ENCODE measurements at places on chromosomes 1 and 21.

DNA sequence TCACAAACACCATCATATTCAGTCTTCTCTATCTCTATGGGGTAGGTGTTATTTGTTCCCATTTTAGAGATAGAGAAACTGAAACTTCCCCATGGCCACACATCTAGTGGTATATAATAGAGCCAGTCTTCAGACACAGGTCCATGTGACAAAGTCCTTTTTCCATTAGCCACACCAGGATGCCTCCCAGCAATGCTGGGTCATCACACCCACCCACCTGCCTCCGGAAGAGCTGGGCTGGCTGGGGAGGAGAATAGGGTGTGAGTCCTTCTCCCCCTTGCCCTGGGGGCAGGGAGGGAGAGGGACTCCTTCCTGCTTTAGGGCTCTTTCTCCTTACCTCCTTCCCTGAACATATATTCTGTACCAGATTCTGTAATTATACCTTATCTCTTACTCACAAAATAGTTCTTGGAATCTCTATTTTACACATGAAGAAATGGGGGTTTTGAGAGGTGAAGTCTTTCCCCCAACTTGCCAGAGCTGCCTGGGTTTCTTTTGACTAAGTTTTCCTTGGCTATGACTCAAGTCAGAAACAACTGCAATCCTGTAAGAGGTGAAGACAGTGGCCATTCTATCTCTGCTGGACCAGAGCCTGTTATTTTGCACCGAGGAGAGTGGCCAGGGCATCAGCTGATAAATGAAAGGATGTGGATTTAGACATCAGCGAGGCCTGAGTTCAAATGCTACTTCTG, 30.0 kb downstream of the SOX13 start:
- H3K36me3 ChIP-seq = no peaks in the 10 kb centered on the region
- peaks cover 10% of the 10 kb centered on the region for H3K27me3 ChIP-seq
- H3K27ac ChIP-seq = peak overlapping the region; percentile 65
- peak; percentile 25 for DNase-seq

GRCh38 chr1:51506537-51506936, 12.5 kb downstream of the EPS15 start:
- H3K4me3 ChIP-seq = no peak overlapping the region
- peak; percentile 32 for DNase-seq
- no peak overlapping the region for H3K27ac ChIP-seq
- H3K27me3 ChIP-seq = no peaks in the 10 kb centered on the region
- peaks cover 53% of the 10 kb centered on the region for H3K4me1 ChIP-seq
- peaks cover 20% of the 10 kb centered on the region for H3K36me3 ChIP-seq

DNA sequence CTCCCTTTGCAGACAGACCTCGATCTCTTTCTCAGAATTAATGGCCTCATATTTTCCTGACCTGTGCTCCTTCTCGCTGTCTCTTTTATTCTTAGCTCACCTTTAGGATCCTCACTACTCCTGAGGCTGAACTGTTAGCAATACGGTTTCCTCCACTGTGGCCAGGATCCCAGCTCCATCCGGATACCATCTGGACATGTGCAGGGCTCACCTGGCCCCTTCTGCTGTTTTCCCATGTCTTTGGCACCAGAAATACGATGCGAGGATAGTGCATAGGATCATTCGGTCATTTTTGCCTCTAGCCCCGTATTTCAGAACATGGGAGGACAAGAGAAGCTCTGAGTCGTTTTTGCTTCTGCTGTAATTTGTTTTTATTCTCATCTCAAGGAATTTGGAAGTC, 108.5 kb upstream of the KIF26B start:
- H3K4me3 ChIP-seq = no peak overlapping the region
- H3K27ac ChIP-seq = no peak overlapping the region
- peaks cover 3% of the 10 kb centered on the region for H3K4me1 ChIP-seq
- no peak for DNase-seq

GRCh38 chr1:21886486-21887215, 50.5 kb downstream of the HSPG2 start:
- H3K4me1 ChIP-seq = no peaks in the 10 kb centered on the region
- H3K27ac ChIP-seq = no peak overlapping the region
- H3K4me3 ChIP-seq = no peak overlapping the region
- H3K36me3 ChIP-seq = no peaks in the 10 kb centered on the region

GRCh38 chr1:114979278-114979891, 50.2 kb upstream of the TSHB start:
- no peak overlapping the region for H3K27ac ChIP-seq
- peaks cover 3% of the 10 kb centered on the region for H3K36me3 ChIP-seq
- peaks cover 9% of the 10 kb centered on the region for H3K27me3 ChIP-seq
- peak; percentile 79 for DNase-seq
- no peak overlapping the region for H3K4me3 ChIP-seq

GRCh38 chr1:50857702-50858101, 102.4 kb downstream of the FAF1 start:
- H3K4me3 ChIP-seq = no peak overlapping the region
- H3K27ac ChIP-seq = no peak overlapping the region
- peaks cover 21% of the 10 kb centered on the region for H3K4me1 ChIP-seq
- peaks cover 24% of the 10 kb centered on the region for H3K36me3 ChIP-seq
- H3K27me3 ChIP-seq = no peaks in the 10 kb centered on the region

GRCh38 chr1:221612047-221612777, 129.7 kb downstream of the DUSP10 start:
- no peak for DNase-seq
- no peaks in the 10 kb centered on the region for H3K36me3 ChIP-seq
- H3K4me3 ChIP-seq = no peak overlapping the region
- H3K27me3 ChIP-seq = no peaks in the 10 kb centered on the region
- H3K27ac ChIP-seq = no peak overlapping the region

DNA sequence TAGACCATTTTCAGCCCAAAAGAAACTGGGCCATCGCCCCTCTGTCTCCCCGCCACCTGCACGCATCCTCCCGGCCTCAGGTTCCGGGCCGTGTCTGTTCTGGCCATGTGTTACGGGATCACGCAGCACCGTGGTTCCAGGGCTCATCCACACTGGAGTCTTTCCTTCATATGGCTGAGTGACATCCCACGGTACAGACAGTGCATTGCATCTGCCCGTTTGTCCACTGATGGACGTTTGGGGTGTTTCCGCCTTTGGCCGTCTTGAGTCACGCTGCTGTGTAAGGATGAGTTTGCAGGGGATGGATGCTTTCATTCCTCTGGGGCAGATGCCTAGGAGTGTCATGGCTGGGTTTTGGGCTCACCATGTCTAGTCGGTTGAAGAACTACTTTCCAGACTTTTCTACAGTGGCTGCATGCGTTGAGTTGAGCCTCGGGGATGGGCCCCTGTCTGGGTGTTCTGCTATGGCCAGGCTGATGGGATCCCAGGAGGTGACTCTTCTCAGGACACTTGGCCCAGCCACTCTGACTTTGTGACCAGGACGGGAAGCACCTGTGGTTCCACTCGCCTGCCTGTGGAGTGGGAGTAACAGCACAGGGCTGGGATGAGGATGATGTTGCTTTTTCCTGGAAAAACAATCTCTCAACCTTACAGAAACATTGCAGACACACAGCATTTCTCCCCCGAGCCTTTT, 16.8 kb downstream of the RRP1 start:
- H3K27me3 ChIP-seq = no peaks in the 10 kb centered on the region
- no peak overlapping the region for H3K4me3 ChIP-seq
- H3K4me1 ChIP-seq = peaks cover 3% of the 10 kb centered on the region
- peak overlapping the region; percentile 48 for H3K27ac ChIP-seq

- no peaks in the 10 kb centered on the region for H3K4me1 ChIP-seq
- H3K27me3 ChIP-seq = peaks cover 14% of the 10 kb centered on the region
Measured at GRCh38 chr1:18511874-18512150, 31.1 kb downstream of the KLHDC7A start.

DNA sequence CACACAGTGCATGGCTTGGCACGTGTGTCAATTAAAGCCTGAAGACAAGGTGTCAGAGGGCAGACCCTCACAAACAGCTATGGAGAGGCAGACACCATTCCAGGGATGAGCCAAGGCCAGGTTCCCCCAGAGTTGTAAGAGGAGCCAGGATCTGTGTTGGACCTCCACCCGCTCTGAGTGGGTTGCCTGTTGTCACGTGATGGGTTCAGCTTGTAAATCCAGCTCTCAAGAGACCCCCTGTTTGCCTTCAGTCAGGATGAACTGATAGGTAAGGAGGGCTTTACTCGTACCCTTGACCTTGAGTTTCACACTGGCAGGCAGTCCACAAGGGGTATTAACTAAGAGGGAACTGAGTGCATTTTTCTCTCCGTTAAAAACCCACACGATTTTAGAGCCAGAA, 27.7 kb upstream of the KCND3 start:
- no peaks in the 10 kb centered on the region for H3K36me3 ChIP-seq
- no peaks in the 10 kb centered on the region for H3K4me1 ChIP-seq
- H3K4me3 ChIP-seq = no peak overlapping the region
- no peak overlapping the region for H3K27ac ChIP-seq
- peaks cover 10% of the 10 kb centered on the region for H3K27me3 ChIP-seq

DNA sequence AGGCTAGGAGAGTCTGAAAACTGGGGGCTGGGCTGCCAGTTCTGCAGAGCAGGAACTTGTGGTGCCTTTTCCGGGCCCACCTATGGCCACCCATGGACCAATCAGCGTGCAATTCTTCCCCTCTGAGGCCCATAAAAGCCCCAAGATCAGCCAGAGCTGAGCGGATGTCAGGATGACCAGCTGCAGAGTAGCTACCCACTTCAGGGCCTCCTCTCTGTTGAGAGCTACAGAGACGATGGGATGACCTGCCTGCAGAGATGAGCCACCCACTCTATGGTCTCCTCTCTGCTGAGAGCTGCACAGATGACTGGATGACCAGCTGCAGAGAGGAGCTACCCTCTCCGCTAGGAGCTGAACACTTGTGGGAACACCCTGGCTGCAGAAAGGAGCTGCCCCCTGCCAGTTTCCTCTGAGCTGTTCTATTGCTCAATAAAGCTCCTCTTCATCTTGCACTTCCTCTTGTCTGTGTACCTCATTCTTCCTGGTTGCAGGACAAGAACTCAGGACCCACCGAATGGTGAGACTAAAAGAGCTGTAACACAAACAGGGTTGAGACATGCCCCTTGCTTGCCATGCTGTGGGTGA, 12.8 kb upstream of the AADACL4 start:
- peaks cover 7% of the 10 kb centered on the region for H3K4me1 ChIP-seq
- H3K27me3 ChIP-seq = peaks cover 2% of the 10 kb centered on the region
- DNase-seq = no peak
- H3K4me3 ChIP-seq = no peak overlapping the region
- H3K27ac ChIP-seq = no peak overlapping the region

GRCh38 chr1:169217636-169218035, 111.1 kb downstream of the ATP1B1 start:
- H3K27me3 ChIP-seq = no peaks in the 10 kb centered on the region
- no peak for DNase-seq
- H3K36me3 ChIP-seq = peaks cover 6% of the 10 kb centered on the region
- H3K4me3 ChIP-seq = no peak overlapping the region
- no peaks in the 10 kb centered on the region for H3K4me1 ChIP-seq
- H3K27ac ChIP-seq = no peak overlapping the region

DNA sequence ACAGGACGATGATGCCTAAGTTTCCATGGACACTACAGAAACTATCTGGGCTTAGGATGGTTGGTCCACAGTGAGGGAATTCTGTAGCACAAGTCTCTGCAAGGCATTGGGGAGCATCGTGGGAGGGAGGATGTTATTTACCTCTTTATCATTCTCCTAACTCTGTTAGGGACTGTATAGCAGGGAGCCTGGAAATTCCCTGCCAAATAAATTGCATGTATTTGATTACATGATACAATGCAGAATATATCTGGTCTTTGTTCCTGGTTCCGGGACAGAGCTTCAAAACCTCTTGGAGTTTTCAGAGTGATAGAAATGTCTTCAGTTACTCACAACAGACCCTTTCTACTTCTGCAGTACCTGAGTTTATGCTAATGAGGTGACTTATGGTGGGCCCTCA, 385.9 kb downstream of the PCP4 start:
- no peaks in the 10 kb centered on the region for H3K4me1 ChIP-seq
- no peak for DNase-seq
- no peaks in the 10 kb centered on the region for H3K36me3 ChIP-seq
- H3K27ac ChIP-seq = no peak overlapping the region
- no peaks in the 10 kb centered on the region for H3K27me3 ChIP-seq

DNA sequence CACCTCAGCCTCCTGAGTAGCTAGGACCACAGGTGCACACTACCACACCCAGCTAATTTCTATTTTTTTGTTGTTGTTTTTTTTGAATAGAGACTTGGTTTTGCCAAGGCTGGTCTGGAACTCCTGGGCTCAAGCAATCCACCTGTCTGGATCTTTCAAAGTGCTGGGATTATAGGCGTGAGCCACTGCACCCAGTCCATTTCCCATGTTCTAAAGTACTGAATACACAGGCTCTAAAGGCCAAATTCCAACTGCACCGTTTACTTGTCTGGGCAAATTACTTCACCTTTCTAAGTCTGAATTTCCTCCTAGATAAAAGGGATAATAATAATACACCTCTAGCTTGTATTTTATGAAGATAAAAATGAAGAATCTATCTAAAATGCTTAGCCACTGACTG, 39.6 kb downstream of the FRRS1 start:
- no peak overlapping the region for H3K27ac ChIP-seq
- no peaks in the 10 kb centered on the region for H3K4me1 ChIP-seq
- peaks cover 1% of the 10 kb centered on the region for H3K36me3 ChIP-seq
- H3K4me3 ChIP-seq = no peak overlapping the region
- no peaks in the 10 kb centered on the region for H3K27me3 ChIP-seq
- no peak for DNase-seq

- H3K4me3 ChIP-seq = no peak overlapping the region
- no peak for DNase-seq
- H3K4me1 ChIP-seq = peaks cover 9% of the 10 kb centered on the region
- H3K27ac ChIP-seq = no peak overlapping the region
Measured at GRCh38 chr1:13801232-13801631, 101.2 kb downstream of the PRDM2 start.

- H3K27ac ChIP-seq = peak overlapping the region; percentile 35
- no peaks in the 10 kb centered on the region for H3K27me3 ChIP-seq
- peaks cover 11% of the 10 kb centered on the region for H3K36me3 ChIP-seq
Measured at GRCh38 chr1:154466206-154466605, 35.8 kb upstream of the TDRD10 start.

DNA sequence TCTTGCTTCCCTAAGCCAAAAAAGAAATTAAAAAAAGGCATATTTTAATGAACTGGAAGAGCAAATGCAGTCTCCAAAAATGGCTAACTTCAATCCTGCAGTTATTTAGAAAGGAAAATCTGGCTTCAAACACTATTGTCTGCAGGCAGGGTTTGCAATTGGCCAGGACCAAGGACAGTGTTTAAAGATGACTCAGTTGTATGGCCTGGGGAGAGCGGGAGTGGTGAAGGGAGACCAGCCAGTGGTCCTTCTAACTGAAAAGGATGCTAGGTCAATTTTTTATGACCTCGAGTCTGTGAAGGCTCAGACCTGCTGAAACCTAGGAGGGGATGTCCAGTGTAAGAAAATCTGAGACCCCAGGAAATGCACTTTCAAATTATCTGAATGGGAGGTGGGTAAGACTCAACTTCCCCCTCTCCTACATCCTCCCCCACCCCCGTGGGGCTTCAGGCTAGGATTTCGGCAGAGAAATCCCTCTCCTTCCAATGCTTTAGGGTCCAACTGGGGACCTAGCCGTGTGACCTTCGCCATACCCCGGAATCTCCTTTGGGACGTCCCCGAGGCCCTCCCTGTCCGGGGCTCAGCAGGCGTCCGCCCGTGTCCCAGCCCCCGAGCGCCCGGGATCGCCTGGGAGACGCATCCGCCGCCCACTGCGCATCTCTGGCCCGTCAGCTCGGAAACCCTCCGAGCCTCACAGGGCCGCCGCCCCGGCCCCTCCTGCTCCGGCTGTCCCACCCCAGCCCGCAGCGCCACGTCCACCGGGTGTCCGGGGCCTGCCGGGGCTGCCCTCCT, 602 bp upstream of the RIMKLA start:
- no peak overlapping the region for H3K27ac ChIP-seq
- H3K4me1 ChIP-seq = peaks cover 3% of the 10 kb centered on the region
- DNase-seq = peak; percentile 19
- H3K27me3 ChIP-seq = peaks cover 35% of the 10 kb centered on the region
- no peaks in the 10 kb centered on the region for H3K36me3 ChIP-seq

Measured in activated CD4-positive, alpha-beta T cell treated with anti-CD3 and anti-CD28 coated beads for 36 hours (primary cell).